ENCODE measurements at places on chromosomes 5 and 9.

DNA sequence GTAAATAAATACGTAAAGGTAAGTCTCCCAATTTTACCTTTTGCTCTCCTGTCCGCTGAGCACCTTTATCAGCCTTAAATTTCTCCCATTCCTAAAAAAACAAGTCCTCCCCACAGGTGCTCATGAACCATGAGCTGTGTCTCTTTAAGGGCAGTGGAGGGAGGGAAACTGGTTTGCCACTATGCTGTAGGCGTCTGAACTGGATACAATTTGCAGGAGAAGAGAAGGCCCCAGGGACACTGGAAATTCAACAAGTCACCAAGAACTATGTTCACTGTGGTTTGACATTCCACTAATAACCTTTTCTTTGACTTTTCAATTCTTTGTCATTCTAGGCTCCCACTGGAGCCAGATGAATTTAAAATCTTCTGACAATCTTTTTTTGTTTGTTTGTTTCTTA is 72.2 kb downstream of the LHFPL2 start:
- DNase-seq, result no peak

DNA sequence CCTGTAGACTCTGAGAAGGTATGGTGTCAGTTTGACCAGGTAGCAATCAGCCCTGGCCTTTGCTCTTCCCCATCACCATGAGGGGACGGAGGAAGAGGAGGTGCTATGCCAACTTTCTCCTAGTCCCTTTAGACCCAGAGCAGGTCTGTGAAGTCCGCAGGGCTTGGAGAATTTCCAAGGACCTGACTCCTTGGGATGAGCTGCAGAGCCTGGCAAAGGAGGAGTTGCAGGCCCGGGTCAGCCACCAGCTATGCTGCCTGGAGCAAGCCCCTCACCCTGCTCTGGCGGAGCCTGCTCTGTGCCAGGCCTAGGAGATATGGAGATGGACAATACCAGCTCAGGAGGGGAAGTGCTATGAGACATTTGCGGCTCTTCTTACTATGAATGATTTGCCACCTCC is 188.3 kb downstream of the CDK5RAP2 start:
- DNase-seq, result no peak

- DNase-seq, result no peak
These were observed 95.4 kb downstream of the SLC44A1 start for GRCh38 chr9:105339849-105340248.

- DNase-seq, result peak; percentile 7
These were observed 166.1 kb downstream of the CACNA1B start for GRCh38 chr9:138043411-138044345.

DNA sequence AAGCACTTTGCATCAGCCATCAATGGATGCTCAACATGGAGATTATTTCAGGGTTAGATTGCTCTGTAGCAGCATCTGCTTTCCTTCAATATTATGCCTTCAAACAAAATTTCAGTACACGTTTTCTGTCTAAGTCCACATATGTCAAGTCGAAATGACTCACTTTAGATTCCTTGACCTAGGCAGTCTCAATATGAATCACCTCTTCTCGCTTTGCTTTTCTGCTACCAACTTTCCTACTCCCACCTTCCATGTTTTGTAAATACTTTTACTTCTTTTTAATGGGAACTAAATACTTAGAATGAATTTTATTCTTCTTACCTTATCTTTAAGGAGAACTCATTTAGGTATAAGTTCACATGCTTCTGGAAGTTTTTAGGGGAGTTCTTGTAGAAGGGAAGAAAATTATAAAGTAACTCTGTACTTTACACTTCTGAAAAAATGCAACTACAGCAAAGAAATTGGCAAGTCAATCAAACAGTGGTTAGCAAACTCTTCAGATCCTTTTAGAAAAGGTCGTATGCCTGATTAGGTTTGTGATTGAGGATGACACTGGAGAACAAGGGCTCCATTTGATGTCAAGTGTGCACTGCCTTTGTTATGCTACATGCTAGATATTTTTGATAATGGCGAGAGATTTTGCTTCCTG is 478.5 kb upstream of the SMARCA2 start:
- no peak for DNase-seq

Measured in ovary (tissue), 10 donors.